ENCODE measurements at places on chromosomes 2 and 18. TPM values are rescaled to one million over a fixed set of nuclear protein-coding genes. Genes with fewer than 3 reads are reported as not detected.

Gene MYCN
- 34.9 TPM for polyA plus RNA-seq

Gene UGT1A6
- polyA plus RNA-seq, result 2.7 TPM

Gene HOXD13
- polyA plus RNA-seq, result 0.20 TPM

DNA sequence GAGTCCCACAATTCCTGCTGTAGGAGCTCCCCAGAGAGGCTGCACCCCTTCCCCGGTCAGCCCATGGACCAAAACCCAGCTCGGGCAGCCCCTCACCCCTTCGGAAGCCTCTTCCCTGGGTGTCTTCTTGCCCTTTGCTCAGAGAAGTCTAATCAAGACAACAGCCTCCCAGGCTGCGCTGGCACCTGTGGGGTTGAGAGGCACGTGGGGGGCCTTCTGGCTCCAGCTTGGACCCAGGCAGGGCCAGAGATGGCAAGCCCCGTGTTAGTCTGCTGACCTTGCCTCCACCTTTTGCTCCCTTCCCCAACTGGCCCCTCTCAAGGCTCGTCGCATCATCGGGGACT is 10.4 kb downstream of the SLC4A3 start:
- DNase-seq, result no peak

DNA sequence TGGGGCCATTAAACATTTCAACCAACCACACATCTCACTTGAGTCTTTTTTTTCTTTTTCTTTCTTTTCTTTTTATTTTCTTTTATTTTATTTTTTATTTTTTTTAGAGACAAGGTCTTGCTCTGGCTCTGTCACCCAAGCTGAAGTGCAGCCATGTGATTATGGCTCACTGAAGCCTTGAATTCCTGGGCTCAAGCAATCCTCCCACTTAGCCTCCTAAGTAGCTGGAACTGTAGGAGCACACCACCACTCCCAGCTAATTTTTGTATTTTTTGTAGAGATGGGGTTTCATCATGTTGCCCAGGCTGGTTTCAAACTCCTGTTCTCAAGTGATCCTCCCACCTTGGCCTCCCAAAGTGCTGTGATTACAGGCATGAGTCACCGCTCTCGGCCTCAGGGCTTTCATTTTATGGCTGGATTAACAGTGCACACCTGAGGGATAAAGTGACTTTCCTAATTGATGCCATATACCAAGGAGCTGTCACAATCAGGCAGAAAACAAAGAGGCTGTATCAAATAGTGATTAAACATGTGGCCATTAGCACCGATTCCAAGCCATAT is 21.5 kb downstream of the KIAA2012 start:
- DNase-seq, result no peak

DNA sequence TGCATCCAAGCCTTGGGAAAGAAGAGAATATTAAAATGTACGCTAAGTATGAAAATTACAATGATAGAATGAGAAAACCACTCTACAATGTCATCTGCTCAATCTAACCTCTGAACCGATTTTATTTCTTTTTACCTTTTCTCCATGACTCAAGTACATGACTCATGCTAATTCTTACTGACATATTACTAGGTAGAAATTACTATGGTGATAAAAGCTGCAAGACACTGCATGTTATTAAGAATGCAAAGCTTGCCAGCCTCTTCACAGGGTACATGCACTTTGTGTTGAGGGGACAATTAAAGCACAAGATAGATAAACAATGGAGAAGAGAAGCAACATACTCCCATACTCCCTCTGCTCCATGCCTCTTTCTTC is 20.7 kb downstream of the SFT2D3 start:
- DNase-seq, result no peak

DNA sequence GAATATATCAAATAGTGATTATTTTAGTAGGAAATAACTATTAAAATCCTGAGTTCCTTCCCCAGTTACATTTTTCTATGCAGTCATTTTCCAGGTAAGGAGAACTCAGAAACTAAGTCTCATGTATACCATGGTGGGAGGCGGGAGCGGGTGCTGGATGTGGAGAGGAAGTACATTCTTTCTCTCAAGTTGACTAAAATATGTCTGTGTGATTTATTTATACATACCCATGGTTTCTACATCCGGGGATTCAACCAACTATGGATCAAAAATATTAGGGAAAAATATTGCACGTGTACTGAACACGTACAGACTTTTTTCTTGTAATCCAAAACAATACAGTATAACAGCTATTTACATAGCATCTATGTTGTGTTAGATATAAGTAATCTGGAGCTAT is 6.8 kb downstream of the ZCCHC2 start:
- DNase-seq, result no peak
